ENCODE measurements at places on chromosomes 2 and 18.

- no peak for DNase-seq
Observed at GRCh38 chr2:67797801-67798540, 264.8 kb downstream of the C1D start.

GRCh38 chr2:74906395-74906794 is 52.0 kb upstream of the POLE4 start:
- DNase-seq = no peak

- DNase-seq = no peak
Observed at GRCh38 chr2:24826773-24827145, 33.5 kb downstream of the CENPO start.

DNA sequence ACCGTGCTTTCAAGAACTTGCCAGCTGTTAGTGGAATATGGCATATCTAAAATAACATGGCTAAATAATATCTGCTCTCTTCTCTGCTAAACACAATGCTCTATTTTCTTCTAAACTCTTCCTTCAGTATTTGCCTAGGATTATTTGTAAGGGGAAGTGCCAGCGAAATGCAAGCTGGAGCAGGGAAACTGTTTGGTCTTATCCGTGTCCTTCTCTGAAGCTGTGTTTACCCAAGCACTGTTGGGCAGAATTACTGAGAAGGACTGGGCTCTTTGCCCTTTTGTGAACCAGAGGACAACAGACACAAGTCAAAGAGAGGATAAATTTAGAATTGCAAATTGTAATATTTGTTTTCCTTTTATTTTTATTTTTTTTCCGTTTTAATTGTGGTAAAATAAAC is 23.6 kb downstream of the CPO start:
- DNase-seq = no peak

GRCh38 chr2:47869859-47870595 is 36.3 kb downstream of the FBXO11 start:
- no peak for DNase-seq
